A172 (cell line): ENCODE measurements at places on chromosomes 2 and 18.

DNA sequence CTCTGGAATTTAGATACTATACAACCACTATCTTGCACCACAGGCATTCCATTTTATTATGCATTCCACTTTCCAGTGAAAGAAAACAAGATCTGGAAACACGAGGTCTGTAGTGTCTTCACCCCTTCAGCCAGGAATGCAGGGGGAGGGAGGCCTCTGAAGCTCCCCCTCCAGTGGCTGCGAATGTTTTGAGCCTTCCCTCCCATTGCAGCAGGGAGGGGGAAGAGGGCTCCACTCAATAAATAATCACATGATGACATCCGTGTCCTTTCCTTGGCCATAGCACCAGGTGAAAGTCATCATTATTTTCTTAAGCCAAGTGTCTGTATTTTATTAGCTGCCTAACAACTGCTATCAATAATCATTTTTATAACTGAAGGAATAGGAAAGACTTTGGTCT lies 38.6 kb downstream of the ALPK2 start:
- peak; percentile 83 for DNase-seq

DNA sequence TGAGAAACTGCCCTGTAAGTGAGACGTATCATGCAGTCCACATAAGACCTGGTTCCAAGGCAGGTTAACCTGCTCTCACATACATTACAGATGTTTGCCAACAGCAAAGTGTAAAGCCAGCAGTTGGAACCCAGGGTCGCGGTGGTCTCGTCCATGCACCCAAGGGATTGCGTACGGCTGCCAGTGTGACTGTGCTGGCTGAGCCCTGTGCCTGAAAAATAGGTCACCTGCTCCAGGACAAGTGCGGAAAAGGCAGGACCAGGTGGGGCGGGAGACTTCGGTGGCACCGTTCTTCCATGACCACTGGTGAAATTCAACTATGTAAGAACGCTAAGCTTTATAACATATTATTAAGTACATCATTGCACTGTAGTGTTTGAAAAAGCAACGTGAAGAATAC lies 110.5 kb downstream of the MBP start:
- DNase-seq = no peak

DNA sequence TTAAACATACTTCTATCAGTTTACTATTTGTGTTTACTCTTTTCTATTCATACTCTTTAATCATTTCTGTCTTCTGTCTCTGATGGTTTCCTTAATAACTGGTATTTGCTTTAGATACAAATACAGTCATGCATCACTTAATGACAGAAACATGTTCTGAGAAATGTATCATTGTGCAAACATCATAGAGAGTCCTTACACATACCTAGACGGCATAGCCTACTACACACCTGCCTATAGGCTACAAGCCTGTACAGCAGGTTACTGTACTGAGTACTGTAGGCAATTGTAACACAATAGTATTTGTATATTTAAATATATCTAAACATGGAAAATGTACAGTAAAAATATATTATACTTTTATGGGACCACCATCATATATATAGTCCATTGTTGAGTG lies 36.3 kb downstream of the VSNL1 start:
- DNase-seq = no peak

- DNase-seq = no peak
Measured at GRCh38 chr2:4900242-4900641, 791.9 kb upstream of the SOX11 start.

GRCh38 chr18:40197711-40198110 lies 1757.3 kb upstream of the PIK3C3 start:
- DNase-seq = no peak

DNA sequence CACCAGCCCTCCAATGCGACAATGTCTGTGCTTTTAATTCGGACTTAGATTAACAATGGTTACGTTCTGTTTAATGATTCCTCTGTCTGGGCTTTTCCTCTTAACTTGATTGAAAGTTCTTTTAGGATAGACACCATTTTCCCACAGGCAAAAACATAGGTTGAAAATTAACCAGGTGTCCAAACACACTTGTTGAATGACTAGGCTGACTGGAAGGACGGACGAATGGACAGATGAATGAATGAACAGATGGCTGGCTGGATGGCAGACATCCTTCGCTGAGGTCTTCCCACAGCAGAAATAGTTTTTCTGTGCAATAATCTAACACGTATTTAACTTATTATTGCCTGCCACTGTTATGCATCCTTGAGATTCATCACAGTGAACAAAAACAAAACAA lies 298.8 kb downstream of the SRBD1 start:
- DNase-seq = no peak

- no peak for DNase-seq
Measured at GRCh38 chr2:157182204-157182709, 75.2 kb upstream of the GALNT5 start.

DNA sequence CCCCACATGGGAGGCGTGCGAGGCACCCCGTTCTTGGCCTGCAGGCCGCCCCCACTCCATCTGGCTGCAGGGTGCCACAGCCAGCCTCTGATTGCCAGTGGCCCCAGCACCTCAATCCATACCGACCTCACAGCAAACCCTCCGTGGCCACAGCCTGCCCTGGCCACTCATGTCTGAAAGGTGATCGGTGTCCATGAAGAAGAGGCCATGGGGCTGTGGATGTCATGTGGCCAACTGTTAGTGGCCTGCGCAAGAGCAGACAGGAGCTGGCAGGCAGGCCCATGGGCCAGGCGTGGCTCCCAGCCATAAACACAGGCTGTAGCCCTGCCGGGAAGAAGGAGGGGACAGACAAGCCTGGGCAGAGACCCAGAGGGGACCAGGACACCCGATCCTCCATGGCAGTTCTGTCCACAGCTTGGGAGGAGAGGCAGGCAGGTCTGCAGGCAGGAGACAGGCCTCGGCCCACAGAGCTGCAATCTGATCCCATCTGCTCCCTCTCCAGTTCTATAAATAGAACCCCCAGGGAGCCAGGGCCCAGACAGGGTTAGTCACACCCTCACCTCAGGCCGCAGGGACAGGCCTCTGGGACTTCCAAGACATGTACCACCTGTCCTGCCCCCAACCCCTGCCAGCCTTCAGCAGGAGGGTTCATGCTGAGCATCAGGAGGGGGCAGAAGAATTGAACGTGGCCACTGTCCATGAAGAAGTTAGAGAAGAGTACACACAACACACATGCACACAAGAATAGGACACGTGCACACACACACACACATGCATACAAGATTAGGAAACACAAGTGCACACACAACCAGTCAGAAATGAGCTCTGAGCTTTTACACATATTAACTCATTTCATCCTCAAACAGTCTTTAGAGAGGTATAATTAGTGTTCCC lies 16.9 kb downstream of the STEAP3 start:
- DNase-seq = peak; percentile 83

DNA sequence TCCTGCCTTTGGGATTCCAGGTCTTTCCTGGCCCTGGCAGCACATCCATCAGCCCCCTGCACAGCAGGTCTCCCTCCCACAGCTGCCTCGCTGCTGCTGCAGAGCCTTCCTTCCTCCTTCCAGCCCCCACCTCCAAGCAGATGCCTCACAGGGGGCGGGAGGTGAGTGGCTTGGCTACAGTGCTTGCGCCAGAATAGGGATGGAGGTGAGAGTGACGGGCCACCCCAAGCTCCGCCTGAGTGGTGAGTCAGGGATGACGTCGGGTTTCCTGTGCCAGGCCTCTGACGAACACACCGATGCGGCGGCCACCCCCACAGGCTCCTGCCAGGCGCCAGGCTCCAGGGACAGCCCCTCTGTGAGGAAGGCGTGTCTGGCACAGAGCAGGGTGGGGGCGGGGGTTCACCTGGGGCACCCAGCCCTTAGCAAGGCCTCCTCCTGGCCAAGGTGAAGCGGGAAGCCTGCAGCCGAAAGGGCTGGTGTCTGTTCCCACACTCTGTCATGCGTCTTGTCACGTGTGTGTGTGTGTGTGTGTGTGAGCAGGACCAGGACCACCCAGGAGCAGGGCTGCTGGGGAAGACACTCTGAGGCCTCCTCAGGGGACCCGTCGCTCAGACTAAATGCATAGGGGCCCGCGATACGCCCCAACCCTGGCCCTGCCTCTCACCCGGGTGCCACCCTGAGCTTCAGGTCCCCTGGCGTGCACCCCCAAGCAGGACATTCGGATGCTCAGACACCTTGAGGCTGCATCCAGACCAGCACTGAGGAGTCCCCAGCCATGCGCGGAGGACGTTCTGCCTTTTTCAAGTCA lies 3.4 kb upstream of the DUSP2 start:
- peak; percentile 96 for DNase-seq

DNA sequence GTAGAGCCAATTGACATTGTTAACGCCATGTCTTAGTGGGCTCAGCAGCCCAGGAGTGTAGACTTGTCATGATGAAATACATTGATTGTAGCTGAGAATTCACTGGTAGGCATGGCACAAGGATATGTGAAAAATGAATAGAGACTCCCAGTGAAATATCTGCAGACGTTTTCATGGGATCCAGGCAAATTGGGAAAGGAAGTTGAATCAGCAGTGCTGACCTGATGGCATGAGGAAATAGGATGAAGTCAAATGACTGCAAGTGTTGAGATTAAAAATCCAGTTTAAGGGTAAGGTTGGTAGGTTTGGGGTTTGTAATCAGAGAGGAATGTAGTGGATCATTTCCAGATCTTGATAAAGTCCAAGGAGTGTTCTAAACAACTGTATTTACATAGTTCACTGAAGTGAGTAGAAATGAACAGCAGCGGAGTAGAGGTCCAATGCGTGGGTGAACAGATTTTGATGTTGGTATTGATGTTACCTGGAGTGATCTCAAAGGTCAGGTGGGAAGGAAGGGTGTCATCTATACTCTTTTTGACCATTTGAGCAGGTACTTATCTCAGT lies 24.6 kb downstream of the INSIG2 start:
- DNase-seq = peak; percentile 97

- DNase-seq = no peak
Measured at GRCh38 chr2:162538967-162539366, 195.0 kb downstream of the GCA start.
